ENCODE measurements at places on chromosomes 5 and 9.

DNA sequence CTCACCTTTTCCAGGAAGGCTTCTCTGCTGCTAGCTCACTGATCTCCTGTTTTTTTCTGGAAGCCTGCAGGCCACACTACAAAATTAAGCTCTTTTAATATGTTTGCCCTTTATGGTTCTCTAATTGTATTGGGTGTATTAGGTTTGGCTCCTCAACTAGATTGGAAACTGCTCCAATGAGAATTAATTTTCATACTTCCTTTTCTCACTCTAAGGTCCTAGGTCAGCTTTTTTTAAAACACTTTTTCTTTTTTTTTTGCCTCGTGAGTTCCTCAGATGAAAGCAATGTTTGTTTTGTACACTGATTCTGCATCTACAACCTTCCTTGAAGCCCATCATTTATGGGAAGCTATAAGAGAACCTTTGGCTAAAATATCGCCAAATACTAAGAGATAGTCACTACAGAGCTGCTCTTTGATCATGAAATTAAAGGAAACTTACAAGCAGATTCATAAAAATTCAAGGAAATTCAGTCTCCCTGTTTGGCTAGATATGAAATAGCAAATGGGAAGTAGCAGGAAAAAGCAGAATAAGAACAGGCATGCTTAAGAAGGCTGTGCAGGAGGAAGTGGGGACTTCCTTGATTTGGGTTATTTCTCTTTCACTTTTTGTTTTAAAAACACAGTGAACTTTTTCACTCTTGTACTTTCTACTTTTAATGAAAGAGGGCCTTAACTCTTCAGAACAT, 55.2 kb upstream of the FYB1 start:
- no peak for DNase-seq

DNA sequence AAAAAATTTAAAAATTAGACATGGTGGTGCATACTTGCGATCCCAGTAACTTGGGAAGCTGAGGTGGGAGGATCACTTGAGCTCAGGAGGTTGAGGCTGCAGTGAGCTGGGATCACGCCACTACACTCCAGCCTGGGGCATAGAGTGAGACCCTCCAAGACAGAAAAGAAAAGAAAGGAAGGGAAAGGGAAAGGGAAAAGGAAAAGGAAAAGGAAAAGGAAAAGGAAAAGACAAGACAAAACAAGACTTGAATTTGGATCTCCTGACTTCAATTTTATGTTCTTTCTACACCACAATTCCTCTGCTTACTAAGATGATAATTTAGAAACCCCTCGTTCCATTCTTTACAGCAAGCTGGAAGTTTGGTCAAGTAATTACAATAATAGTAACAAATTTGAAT, 88.1 kb downstream of the NR6A1 start:
- DNase-seq, result no peak

DNA sequence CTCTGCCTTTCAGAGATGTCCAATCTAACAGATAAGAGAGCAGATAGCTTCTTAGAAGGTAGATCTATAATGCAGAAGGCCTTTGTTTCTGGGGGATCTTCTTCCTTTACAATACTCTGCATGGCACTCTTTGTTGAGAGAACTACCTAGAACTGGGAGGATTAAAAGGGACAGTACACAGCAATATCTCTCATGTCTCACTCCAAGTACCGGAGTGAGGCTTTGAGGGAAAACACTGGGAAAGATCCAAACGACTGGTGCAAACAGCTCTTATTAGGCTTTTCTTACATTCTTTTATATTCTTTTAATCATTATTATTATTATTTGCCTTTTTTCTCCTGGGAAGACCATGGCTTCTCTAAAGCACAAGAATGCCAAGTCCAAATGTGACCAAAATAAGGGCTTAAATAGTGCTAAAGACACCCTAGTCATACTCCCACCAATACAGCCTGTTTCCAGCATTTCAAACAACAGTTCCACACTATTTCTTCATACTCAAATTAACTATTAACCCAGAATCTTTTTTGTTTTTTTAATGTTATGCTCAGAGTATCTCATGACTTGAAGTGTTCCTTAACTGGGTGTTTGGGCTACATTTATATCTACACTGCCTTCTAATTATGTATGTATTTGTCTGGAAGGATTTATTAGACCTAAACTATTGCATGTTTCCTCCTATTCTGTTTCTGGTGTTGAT, 52.7 kb downstream of the ABHD17B start:
- no peak for DNase-seq

DNA sequence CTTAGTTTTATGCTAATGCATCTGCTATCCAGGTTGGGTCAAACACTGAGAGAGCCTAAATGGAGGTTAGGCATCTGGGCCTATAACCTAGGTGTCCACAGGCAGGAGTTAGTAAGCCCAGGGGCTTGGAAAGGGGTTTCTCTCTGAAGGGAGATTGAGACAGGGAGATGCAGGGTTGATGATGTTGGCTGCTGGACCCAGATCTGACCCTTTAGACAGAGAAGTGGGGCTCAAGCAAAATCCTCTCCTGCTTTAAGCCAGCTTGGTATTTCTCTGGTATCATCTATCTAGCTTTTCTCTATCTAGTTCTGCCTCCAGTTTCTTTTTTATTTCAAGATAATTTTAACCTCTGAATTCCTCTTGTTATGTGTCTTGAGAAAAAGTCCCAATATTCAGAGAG, 18.3 kb upstream of the ANKRD55 start:
- no peak for DNase-seq

DNA sequence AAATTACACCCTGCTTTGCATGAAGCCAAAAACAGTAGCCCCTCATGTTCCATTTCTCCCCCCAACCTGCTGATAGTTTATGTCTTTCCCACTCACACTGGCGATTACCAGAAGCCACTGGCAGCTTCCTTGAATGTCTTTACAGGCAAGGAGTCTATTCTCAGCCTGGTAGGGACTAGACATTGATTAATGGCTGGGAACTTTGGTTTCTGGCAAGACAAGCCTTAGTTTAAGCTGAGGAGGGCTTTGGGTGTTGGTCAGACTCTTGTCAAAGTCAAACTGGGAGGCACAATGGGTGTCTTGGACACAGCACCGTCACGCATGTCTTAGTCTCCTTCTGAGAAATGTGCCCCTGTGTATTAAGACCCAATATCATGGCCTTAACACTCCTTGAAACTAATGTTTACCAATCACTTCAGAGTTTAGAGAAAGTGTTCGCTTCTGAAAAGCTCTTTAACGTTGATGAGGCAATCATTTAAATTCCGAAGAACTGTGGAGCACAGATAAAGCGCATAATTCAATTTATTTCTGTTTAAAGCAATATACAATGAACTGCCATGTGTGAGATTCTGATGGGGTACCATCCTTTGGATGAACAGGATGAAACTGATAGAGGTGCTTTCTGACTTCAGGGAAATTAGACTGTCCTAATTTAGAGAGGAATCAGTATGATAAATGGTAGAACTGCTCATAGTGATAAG, 53.9 kb upstream of the CPEB4 start:
- DNase-seq, result no peak
